NCI-H1105 treated with DMSO at 0.1 percent for 48 hours (cell line): ENCODE measurements at places on chromosomes 5 and 9.

- DNase-seq = no peak
Measured at GRCh38 chr9:131500939-131501541, 1.7 kb upstream of the POMT1 start.

DNA sequence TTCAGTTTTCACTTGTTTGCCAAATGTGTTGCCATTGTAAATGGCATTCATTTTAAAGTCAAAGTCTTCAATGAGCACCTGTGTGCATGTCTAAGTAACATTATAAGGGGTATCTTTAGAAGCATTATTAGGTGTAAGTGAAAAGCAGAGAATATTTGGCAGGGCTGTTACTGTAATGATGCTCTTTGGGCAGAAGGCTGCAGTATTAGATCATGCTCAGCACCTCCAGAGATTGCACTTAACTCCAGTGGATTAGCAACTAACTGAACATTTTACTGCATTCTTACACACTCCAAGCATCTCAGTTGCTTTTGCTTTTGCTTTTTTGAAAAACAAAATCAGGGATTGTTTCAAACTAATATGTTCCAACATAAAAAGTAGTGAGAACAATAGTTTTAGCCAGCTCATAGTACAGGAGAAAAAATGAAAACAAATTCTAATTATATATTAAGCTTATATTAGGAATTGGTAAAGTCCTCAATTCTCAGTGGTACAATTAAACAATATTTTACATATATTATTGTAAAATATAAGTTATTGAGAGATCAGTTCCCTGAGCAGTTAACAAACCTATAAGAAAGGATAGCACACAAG, 1740.9 kb upstream of the CDH9 start:
- peak; percentile 41 for DNase-seq

- DNase-seq = no peak
Measured at GRCh38 chr9:13719981-13720676, 440.6 kb upstream of the MPDZ start.

GRCh38 chr5:167639766-167640165, 651.7 kb upstream of the WWC1 start:
- no peak for DNase-seq

DNA sequence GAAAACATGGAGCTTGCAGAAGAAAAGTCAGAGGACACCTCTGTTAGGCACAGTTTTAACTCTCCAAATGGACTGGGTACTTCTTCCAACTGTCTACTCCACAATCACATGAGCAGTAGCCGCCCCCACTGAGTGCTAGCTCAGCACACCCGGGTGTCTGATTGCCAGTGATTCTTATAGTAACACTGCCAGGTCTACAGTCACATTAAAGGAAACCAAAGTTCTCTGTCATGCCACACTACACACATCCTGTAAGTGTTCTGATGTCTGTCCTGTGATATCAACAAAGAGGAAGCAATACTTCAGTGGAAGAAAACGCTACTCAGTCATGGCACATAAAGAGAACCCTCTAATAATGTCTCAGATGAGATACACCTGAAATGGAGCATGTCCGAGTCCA, at the start of gene HAVCR2:
TSS of gene HAVCR2 (minus strand) at position 69 of the 400 bp plus-strand sequence. CDS start at position 8, 61 bp downstream.
- DNase-seq = no peak

- DNase-seq = no peak
Measured at GRCh38 chr5:61333954-61334867, 2.2 kb downstream of the ZSWIM6 start.

- no peak for DNase-seq
Measured at GRCh38 chr9:133619791-133620190, 10.6 kb upstream of the FAM163B start.

DNA sequence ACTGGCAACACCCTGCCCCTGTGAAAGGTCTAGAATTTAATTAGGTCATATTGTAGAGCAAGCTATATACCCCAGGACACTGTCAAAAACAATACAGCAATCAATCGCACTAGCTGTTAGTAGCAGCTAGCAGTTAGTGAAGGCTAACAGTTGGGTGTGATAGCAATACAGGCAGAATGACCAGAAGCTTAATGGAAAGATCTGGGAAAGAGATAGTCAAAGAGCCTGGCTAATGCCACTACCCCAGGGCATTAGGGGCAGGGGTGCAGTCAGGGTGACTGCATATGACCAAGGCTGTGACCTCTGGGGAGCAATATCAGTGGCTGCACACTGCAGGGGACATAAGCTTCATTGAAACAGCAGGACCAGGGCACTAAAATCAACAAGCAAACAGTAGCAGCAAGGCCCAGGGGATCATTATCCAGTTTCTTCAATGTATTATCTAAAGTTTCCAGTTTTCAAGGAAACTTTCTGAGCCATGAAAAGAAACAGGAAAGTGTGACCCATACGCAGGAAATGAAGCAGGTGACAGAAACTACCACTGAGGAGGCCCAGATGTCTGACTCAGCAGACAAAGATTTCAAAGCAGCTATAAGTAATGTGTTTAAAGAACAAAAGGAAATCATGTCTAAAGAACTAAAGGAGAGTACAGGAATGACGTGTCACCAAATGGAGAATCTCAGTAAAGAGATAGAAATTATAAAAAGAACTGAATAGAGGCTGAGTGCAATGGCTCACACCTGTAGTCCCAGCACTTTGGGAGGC, 82.4 kb downstream of the ZNF354C start:
- DNase-seq = no peak

GRCh38 chr5:99900302-99900852, 634.8 kb upstream of the FAM174A start:
- DNase-seq = no peak

- no peak for DNase-seq
Measured at GRCh38 chr9:6076851-6077250, 61.4 kb upstream of the RANBP6 start.

DNA sequence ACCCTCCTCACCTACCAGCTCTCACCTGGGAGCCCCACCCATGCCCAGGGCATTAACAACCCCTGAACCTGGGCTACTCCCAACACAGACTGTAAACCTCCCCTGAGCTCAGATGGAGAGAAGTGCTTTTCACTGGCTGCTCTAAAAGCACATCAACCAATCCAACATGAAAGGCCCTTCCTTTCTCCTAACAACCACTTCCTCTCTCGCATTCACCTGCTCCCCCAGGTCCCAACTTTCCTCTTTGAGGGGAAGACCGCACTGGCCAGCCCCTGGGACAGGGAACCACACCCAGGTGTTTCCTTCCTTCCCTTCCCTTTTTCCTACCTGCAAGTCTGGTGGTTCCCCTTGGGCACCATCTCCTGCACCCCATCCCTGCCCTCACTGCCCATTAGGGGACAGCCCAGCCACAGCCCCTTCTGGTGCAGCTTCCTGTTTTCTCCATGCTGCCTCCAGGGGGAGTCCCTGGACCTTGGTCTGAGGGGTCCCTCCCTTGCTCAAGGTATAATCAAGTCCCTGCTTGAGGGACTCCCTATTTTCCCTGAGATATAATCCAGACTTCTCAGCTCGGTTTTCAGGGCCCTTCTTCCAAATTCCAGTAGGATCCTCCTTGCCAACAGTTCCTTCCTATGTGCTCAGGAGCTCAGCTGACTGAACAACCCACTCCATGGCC, 30.5 kb upstream of the DAB2IP start:
- peak; percentile 23 for DNase-seq

DNA sequence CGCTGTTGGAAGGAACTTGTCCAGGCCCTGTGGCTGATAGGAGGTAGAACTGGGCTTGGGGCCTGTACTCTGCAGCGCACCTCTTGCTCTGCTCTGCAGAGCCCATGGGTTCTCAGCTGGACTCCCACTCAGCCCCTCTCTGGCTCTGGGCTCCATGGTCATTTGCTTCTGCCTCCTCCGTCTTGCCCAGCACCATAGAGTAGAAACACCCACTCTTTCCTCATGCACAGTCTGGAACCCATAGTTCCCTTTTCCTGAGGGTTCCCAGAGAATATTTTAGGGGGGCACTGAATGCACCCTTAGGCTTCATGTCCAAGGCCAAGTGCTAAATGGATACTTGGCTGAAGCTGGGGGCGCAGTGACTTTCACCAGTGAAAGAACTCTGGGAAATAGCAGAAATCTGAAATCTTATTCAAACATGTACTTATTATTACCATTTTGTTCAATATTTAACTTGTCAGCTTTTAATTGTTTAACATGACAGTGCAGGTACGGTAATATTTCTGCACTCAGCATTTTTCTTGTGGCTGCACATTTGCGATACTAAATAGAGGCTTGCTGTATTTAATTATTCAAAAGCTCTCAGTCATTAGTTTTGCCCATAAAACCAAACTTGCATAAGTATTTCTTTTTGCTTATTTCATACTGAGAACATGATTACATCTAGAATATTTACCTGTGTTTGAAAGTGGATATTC, 31.5 kb downstream of the GALNT12 start:
- no peak for DNase-seq

GRCh38 chr5:143024228-143024920, 254.2 kb downstream of the ARHGAP26 start:
- DNase-seq = peak; percentile 26

GRCh38 chr9:109150925-109151545, 16.0 kb downstream of the FRRS1L start:
- DNase-seq = no peak

GRCh38 chr5:1315709-1316587, 21.1 kb upstream of the TERT start:
- peak; percentile 97 for DNase-seq

DNA sequence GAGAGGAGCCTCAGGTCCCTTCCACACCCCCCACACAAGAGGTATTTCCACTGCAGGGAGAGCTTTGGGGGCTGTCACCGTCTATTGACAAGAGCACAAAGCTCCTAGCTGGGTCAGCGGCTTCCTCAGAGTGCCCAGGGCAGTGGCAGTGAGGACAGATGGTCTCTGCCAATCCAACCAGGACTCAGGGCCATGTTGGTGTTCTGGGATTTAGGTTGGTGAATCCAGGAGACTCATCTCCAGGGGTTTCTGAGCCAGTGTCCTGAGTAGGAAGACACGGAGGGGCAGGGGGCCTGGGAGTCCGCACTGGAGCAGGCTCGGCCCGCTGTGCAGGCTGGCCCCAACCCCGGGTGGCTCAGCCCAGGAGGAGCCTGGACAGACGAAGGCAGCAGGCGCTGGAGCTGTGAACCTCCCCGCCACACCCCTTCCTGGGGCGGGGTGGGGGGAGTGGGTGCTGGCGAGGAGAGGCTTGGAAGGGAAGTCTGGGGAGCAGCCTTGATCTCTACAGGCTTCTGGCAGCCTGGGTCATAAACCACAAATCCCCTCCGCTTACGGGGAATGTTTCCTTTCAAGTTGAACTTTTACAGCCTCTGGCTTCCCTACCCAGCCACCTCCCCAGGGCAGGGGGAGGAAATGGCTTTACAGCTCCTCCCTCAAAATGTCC, 19.6 kb downstream of the CRB2 start:
- DNase-seq = no peak

DNA sequence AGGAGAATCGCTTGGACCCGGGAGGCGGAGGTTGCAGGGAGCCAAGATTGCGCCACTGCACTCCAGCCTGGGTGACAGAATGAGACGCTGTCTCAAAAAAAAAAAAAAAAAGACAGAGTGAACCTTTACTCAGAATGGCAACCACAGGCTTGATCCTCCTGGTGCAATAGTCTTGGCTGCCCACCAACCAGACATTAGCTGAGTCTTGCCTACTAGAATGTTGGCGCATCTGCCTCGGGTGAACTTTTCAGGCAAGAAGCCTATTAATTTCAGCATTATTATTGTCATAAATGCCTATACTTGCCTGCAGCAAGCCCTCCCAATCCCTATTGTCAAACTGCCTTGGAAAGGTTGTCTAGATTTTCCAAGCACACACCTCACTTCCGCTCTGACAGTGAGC, 4.2 kb downstream of the SERINC5 start:
- no peak for DNase-seq

DNA sequence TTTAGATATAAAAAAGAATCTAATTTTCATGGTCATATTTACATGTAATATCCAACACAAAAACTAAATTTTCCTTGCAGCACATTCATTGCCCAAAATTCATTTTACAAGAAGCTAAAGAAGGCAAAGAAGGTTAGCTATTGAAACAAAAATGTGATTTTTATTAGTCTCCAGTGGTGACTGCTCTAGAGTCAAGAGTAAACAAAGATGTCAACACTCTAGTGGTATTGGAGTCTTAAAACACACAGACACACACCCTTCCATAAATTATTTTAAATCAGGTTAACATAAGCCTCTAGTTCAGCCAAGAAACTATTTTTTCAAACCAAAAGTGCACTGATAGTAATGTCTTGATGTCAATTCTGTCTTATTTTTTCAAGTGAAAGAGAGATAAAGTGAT, 329.2 kb downstream of the ZNF608 start:
- no peak for DNase-seq

GRCh38 chr9:93592643-93593021, 16.2 kb downstream of the PHF2 start:
- DNase-seq = no peak

DNA sequence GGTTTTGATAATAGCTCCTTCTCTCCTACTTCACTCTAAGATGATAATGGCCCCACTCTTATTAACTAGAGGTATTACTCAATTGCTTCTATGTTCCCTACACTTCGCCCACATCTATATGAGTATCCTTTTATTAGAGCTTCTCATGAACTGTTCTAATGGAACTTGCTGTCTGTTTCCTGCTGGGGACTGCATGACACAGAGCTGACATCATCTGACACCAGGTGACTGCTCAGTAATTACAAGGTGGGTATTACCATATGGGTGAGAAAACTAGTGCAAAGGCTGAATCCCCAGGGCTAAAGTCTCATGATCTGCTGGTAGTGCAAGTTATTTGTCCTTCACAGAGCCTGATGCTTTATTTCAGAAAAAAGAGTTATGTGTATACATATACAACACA, 146.2 kb upstream of the PLCXD3 start:
- DNase-seq = no peak

- DNase-seq = peak; percentile 89
Measured at GRCh38 chr9:108444400-108445358, 411.1 kb downstream of the ACTL7B start.

DNA sequence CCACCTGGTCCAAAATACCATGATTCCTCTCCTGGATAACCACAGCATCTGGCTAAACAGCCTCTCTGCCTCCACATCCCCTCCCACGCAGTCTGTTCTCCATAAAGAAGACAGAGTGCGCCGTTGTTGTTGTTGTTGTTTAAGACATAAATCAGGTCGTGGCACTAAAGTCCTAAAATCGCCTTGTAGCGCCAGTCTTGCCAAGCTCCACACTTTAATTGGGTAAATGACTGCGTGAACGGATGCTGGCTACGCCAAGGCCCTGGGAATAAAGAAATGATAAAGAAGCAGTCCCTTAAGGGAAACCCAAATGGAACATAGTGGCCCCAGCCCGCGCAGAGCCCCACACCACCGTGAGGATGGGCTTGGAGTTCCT, 364 bp upstream of the SFXN1 start:
- peak; percentile 36 for DNase-seq

GRCh38 chr9:81183761-81184160, 505.6 kb downstream of the TLE1 start:
- DNase-seq = no peak
